ENCODE measurements at places on chromosomes 1 and 21.
A peak's percentile ranks its signal among the peaks of the same experiment; 100 is the strongest.

DNA sequence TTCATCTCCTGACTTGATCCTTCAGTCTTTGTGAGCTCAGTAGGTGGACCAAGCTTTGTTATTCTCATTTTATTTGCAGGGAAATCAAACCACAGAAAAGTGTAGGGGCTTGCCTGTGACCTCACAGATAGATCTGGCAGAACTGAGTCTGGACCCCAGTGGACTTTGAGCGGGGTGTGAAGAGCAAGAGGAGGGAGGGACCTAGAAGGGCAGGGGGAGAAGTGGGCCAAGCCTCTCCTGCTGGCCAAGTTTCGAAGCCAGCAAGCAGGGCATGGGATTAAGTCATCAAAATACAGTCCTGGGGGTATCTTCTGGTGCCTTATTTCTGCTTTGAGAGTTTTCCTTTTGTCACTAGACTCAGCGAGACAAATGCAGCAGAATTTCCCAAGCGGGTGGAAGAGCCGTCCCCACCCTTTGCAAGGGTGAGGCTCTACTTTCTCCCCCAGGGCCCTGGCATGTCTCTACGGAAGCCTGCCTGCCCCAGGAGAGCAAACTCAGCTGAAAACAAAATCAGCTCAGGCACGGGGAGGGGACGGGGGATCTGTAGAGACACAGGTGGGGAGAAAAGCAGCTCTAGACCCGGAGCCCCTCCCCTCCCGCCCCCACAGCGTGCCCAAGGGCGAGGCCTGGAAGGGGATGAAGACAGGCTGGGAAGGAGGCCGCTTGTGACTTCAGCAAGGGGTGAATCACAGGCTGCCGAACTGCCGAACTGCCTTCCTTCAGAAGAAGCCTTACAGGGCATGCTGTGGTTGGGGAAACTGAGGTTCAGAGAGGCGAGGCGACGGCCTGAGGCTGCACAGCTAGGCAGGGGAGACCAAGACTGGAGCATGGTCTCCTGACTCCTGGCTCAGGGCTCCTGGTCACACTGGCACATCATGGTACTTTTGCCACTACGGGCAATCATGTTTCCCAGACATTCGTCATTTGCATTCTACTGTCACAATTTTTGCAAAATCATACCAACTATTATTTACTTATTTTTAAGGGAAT, 19.2 kb downstream of the PKP1 start:
- no peak for DNase-seq

GRCh38 chr1:244918421-244919319, 54.3 kb upstream of the HNRNPU start:
- peak; percentile 44 for DNase-seq

DNA sequence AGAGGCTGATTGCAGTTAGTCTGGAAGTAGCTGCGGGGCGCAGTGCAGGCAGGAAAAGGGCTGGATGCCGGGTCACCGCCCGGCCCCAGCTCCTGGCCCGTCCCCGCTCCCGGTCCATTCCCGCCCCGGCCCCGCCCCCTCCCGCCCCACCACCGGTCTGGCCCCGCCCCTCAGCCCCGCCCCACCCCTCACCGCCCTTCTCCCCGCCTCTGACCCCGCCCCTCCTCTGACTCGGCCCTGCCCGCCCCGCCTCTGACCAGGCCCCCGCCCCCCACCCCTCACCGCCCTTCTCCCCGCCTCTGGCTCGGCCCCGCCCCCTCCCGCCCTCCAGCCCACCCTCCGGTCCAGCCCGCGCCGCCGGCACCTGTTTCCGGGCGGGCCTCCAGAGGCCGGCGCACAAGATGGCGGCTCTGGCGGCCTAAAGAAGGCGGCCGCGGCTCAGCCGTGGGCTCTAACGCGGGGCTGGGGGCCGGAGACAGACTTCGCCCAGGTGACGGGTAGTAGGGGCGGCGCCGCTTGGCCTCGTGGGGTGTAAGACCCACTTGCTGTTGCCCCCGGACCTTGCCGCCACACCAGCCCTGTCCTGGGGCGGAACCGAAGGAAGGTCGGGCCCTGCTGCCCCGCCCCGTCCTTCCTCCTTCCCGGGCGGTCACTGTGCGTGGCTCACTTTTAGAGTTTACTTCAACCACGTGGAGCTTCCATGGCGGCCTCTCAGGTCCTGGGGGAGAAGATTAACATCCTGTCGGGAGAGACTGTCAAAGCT, at the start of gene UBIAD1:
UBIAD1 (plus strand) TSS at position 367 of the 763 bp plus-strand sequence; CDS start at position 701, 334 bp downstream.
- peak; percentile 91 for DNase-seq

DNA sequence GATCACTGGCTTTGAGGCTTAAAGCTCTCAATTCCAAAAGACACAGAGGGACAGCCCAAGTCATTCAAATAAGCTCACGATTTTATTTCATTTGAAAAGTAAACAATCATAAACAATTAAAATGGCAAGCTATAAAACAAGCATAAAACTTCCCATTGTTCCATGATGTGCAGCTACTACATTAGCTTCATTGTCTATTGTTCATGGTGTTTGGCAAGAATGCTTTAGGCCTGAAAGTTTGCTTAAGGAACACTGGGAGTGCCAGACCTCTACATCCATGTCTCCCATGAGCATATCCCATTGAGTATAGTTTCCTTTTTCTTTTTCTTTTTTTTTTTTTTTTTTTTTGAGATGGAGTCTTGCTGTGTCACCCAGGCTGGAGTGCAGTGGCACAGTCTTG, 286.1 kb upstream of the ESRRG start:
- no peak for DNase-seq

DNA sequence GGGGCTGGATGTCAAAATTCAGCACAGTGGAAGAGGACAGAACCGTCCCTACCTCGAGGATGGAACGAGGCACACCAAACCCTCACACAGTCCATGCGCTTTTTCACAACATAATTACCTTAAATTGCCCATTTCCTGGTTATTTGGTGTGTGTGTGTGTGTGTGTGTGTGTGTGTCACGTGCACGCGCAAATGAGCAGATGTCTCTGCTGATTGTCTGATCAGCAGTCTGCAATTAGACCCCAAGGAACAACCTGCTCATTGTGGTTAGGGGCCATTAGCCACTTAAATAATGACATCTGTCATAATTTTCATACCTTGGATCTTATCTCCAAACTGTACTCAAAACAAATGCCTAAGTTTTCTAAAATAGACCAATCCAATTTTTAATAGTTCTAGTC, 23.2 kb downstream of the AVPR1B start:
- DNase-seq = no peak

DNA sequence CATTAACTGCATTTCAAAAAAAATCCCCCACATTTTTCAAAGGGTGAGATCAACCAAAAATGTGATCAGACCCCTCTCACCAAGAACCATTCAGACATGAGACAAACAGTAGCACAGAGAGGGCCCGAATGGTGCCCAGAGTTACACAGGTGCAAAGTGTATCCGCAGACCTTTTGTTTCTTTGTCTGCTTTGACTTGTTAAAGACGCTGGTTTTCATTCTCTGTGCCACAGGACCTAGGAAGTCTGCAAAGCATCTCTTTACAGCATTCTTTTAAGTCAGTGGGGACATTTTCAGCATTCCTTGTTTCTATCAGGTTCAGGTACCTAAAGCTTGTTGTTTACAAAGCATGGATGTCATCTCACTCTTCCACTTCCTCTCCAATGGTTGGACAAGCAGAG, 87.2 kb upstream of the MAP1LC3C start:
- DNase-seq = no peak

- DNase-seq = no peak
Measured at GRCh38 chr1:230900984-230901383, 32.7 kb upstream of the C1orf198 start.

GRCh38 chr1:184385865-184386311, 941 bp upstream of the C1orf21 start:
- DNase-seq = no peak

DNA sequence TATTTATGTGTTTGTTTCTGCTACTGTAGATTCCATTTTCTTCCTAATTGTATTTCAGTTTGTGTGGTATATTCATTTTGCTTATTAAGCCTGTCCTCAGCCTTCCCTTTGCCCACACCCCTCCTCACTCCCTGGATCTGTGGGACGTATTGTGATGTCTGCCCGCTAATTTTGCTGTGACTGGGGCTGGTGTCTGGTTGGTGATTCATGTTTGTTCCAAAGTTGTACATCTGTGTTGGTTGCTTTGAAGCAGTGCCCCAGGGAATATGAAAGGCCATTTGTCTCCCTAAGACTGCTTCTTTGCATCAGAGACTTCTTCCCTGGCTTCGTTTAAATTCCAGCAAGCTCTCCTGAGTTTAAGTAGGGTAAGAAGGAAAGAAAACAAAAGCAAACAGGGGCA, 289.5 kb upstream of the SGIP1 start:
- no peak for DNase-seq

DNA sequence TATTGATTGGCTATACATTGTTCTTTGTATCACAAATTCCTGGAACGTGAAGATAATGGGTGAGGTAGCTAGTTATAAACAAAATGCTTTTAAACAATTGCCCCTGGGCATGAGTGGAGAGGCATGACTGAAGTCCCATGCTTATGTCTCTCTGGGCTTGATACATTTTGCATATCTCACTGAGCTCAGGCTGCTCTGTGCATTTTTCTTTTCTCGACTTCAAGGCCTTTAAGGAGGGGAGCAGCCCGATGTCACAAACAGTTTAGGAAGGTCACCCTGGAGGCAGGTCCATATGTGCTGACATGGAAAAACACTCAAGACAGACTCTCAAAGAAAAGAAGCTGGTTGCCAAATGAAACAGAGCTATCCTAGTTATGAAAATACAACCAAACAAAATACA, 80.1 kb upstream of the PUM1 start:
- no peak for DNase-seq

GRCh38 chr1:29211086-29212030, 19.4 kb downstream of the MECR start:
- DNase-seq = no peak

DNA sequence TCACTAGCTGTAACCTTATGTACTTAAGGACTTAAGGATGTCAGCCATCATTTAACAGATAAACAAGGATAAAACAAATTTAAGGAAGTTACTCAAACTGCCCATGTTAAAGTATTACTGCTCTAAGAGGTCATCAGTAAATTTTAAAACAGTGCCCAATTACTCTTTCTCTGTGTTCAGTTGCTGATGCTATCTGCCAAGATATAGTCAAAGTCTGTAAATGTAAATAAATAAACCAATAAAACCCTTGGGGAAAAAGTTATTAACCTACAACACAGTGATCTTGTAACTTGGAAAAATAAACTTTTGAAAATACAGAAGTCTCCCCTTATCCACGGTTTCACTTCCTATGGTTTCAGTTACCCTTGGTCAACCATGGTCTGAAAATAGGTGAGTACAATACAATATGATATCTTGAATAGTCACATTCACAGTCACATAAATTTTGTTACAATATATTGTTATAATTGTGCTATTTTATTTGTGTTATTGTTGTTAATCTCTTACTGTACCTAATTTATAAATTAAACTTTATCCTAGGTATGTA, 501.8 kb downstream of the LMO4 start:
- DNase-seq = no peak

- DNase-seq = no peak
Measured at GRCh38 chr1:243416495-243416894, 160.7 kb downstream of the SDCCAG8 start.

DNA sequence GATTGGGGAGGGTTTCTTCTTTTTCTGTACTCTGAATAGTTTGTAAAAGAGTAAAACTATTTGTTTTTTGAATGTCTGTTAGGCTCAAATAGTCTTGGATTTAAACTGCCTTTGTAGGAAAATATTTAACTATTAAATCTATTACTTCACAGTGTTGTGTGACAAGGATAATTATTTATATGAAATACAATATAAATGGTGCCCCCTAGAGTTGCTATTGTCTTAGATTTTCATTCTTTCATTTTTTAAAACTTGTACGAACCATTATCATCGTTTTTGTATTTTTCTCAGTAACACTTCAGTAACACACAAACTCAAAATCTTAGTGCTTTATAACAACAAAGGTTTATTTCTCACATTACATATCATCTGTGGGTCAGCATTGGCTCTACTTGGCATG, 37.4 kb downstream of the C1orf185 start:
- DNase-seq = no peak

DNA sequence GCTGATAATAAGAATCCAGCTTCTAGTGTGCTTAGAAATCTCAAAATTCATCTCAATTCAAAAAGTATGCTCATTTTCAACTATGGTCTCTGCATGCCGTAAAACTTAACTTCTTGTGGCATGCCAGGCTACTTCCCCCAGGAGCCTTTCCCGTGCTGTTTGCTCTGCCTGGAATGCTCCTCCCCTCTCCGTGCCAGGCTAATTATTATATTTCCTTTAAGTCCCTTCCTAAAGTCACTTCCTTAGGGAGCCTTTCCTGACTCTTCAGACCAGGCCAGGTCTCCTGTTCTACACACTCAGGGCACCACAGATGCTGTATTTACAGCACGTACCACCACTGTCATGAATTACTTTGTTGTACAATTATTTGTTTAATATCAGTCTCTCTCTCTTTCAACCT, 67.1 kb upstream of the PPP2R5A start:
- no peak for DNase-seq

DNA sequence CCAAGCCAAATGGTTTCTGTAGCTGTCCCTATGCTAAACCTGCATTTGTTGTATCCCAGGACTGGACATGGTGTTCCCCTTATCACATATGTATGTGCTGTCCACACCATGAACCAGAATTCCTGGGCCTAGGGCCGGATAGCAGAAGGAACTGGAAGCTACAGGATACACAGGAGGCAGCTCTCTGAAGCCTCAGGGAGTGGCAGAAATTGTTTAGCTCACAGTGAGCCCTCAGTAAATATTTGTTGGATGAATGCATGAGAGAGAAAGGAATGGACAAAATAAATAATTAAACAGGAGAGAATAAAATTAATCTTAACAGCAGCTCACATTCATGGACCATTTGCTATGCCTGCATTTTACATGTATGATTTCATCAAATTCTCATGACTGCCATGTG, 2.1 kb downstream of the NIPAL3 start:
- no peak for DNase-seq

DNA sequence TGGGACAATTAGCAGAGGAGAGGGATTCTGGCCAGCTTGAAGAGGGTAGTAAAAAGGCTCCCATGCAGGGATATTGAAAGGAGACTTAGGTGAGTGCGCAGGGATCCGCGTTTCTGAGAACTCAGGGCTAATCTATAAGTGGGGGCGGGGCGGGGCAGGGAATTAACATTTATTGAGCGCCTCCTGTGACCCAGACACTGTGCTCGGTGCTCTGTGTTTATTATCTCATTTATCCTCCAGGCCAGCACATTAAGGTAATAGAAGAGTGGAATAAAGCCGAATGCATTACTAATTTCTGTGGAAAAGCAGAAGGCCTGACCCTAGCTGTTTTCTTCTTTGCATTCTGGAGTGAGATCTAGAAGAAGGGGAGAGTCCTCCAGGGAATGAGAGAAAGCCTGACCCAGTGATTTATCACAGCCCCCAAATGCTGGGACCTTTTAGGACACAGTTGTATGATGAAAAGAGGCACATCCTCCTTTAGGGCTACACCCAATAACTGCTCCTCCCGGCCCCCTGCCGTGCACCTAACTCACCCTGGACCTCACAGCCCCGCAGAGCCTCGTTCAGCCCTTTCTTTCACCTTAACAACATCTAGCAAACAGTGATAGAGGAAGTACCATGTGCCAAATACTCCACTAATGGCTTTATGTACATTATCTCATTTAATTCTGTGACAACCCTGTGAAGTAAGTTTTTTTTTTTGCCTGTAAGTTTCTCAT, 317.6 kb downstream of the PBX1 start:
- DNase-seq = no peak

Measured in activated naive CD4-positive, alpha-beta T cell treated with anti-CD3 and anti-CD28 coated beads for 36 hours (primary cell).